ENCODE measurements at places on chromosomes 16 and 17.

DNA sequence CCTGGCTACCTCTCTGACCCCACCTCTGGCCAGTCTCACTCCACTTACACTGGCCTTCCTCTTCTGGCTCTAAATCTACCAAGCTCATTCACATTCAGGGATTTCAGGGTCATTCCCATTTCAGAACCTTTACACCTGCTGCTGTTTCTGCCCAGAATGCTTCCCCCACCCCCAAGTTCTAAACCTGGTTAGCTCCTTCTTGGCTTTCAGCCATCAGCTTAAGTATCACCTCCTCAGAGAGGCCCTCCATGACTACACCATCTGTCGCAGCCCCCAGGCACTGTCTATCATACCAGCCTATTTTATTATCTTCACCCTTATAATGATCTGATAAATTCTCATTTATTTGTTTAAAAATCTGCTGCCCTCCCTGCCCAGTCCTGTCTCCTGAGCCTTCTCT is 23.3 kb upstream of the NGFR start:
- no peak for DNase-seq

GRCh38 chr17:70407506-70407905 is 238.2 kb downstream of the KCNJ2 start:
- DNase-seq, result no peak

DNA sequence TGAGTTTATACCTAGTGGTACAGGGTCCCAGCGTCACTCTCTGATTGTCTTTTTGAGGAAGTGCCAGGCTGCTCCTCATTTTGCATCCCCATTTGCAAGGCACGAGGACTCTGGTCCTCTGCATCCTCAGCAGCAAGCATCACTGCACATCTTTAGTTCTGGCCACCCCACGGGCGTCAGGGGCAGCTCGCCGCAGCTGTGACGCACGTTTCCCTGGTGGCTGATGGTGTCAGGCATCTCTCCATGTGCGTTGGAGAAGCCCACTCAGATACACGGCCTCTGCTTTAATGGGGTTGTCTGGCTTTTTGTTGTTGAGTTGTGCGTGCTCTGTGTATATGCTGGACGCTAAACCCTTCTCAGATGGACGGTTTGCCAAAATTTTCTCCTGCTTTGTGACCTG is 45.2 kb upstream of the ZNF469 start:
- DNase-seq, result no peak

- DNase-seq, result no peak
Observed at GRCh38 chr16:11410376-11411058, 65.3 kb downstream of the RMI2 start.

DNA sequence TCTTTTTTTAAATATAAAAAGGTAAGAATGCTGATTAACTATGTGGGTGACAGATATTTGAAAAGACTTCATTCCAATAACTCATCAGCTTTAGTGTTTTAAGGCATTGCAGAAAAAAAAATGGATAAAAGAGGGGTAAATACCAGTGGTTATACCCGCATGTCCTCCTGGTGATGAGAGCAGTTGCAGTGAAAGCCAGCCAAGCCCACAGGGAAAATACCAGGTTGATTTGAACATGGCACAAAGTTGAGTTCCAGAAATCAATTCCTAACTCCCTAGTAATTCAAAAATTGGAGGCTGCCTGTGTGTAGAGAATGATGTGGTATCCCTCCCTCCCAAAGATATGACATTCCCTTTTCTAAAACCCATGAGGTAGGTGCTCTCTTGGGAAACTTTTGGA is 453.2 kb upstream of the SOX9 start:
- no peak for DNase-seq

- no peak for DNase-seq
Observed at GRCh38 chr16:53611179-53611696, 92.4 kb downstream of the RPGRIP1L start.

- no peak for DNase-seq
Observed at GRCh38 chr16:1691276-1691675, 13.2 kb downstream of the JPT2 start.

DNA sequence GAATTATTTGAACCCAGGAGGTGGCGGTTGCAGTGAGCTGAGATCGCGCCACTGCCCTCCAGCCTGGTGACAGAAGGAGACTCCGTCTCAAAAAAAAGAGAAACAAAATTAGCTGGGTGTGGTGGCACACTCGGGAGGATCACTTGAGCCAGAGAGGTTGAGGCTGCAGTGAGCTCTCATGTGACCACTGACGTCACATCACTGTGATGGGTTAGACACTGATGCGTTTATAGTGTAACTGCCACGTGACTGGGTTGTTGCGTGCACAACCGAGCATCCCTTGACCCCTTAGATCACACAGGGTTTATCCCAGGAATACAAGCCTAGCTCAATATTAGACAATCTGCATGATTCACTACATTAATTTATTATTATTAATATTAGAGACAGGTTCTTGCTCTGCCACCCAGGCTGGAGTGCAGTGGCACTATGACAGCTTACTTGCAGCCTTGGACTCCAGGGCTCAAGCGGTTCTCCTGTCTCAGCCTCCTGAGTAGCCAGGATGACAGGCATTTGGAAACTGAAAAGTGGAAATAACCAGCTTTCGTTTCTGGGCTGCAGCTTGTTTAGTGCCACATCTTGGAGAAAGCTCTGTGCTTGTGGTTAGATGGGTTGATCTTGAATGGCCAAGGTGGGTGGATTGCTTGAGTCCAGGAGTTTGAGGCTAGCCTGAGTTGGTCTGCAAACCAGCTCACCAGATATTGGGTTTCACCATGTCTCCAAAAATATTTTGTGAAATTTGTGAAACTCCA is 26.4 kb upstream of the ABR start:
- DNase-seq, result no peak

- DNase-seq, result no peak
Observed at GRCh38 chr17:2101448-2102257, 46.8 kb downstream of the HIC1 start.

DNA sequence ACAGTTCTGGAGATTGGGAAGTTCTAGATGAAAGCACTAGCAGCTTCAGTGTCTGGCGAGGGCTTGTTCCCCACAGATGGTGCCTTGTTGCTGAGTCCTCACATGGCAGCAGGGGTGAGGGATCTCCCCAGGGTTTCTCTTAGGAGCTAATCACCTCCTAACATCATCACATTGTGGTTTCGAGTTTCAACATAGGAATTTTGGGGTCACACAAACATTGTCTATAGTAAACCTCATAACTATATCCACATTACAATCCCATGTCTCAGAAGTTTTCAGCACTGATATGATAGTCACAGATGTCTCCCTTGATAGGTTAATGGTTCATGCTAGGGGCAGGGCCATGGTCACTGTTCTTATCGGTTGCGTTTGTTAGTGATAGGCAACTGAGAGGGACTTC is 13.8 kb downstream of the CLUAP1 start:
- DNase-seq, result no peak

All from suprapubic skin (tissue), 4 donors.